Osteocyte (in vitro differentiated cells): ENCODE measurements at places on chromosomes 2 and 18.

DNA sequence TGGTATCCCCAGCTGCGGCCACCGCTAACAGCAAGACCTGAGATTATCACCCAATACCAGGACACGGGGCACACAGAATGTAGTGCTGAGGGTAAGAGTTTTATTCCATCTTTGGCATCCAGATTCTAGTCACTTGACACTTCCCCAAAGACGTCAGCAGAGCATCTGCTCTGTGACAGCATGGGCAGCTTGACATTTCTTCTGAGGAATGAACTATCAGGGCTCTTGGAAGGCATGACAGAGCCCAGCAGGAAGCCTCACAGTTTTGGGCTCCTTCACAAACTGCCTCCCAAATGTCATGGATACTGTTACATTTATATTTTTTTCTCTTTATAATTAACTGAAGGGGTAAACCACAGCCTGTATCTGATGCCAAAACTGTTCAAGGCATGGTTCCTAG is 1010.7 kb downstream of the TDRD15 start:
- H3K4me1 ChIP-seq, result no peaks in the 10 kb centered on the region
- H3K27ac ChIP-seq, result no peak overlapping the region
- no peak overlapping the region for H3K4me3 ChIP-seq
- no peaks in the 10 kb centered on the region for H3K36me3 ChIP-seq
- DNase-seq, result no peak

DNA sequence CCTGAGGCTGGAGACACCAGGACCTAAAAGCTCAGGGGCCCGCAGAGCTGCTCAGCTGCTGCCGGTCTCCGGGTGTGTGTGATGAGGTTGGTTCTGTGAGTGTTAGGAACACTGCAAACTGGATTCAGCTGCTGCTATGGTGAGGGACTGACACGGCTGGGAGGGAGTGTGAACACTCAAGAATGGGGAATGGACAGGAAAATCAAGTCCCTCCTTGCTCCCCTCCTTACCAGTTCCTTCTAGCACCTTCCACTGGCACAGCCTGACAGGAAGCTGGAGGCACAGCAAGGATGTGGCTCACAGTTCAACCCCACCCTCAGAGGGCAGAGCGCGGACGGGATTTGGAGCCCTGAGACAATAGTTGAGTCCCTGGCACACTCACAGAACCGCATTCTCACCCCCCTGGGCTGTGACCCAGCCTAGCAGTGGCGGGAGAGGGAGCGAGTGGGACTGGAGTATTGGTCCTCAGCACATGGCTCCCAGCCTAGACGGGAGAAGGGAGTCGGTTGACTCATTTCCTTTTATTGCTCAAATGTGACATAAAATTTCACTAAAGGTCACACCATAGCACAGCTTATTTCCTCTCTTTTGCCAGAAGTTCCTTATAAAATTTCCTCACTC is 42.5 kb downstream of the LRRC30 start:
- H3K4me1 ChIP-seq, result peaks cover 17% of the 10 kb centered on the region
- peaks cover 9% of the 10 kb centered on the region for H3K27me3 ChIP-seq
- no peak overlapping the region for H3K4me3 ChIP-seq

DNA sequence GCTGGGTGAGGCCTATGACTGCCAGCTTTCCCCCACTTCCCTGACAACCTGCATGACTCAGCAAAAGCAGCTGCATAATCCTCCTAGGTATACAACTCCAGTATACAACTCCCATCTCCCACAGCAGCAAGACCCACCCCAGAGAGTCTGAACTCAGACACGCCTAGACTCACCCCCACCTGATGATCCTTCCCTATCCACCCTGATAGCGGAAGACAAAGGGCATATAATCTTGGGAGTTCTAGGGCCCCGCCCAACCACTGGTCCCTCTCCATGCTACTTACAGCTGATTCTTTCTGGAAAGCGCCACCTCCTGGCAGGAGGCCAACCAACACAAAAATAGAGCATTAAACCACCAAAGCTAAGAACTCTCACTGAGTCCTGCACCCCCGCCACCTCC is 296.5 kb downstream of the DCC start:
- H3K36me3 ChIP-seq, result no peaks in the 10 kb centered on the region
- no peak overlapping the region for H3K4me3 ChIP-seq
- H3K27ac ChIP-seq, result no peak overlapping the region
- no peak for DNase-seq
- H3K27me3 ChIP-seq, result no peaks in the 10 kb centered on the region

DNA sequence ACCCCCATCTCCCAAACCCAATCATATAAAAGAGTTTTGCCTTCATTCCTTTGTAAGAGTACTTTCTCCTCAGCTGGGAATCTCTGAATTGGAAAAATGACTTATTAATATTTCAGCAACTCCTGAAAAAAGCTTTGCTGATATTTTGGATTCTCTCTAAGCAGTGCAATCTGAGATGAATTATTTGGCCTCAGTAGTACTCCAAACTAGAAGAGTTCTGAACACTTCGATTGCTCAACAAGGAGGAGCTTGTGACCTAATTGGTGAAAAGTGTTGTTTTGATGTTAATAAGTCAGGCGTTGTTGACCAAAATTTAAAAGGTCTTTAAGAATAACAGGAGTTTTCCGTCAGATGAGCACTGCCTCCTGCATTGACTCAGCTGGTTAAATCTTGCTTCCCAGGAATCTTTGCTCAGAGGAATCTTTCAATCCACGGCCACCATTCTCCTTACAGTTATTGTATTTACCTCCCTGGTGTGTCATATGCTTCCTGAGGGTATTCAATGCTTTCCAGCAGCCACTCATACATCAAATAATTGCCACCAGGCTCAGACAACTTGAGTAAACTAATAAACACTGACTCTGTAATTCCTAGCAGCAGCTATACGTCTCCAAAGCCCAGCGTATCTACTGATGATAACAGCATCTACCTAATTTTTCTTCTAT is 24.5 kb upstream of the LIPG start:
- no peaks in the 10 kb centered on the region for H3K36me3 ChIP-seq
- no peak overlapping the region for H3K27ac ChIP-seq
- DNase-seq, result no peak
- H3K4me1 ChIP-seq, result no peaks in the 10 kb centered on the region
- H3K27me3 ChIP-seq, result peaks cover 15% of the 10 kb centered on the region
- H3K4me3 ChIP-seq, result no peak overlapping the region
